ENCODE measurements at places on chromosomes 2 and 18. TPM values are rescaled to one million over a fixed set of nuclear protein-coding genes. Genes with fewer than 3 reads are reported as not detected.

- no peak for DNase-seq
Measured at GRCh38 chr2:66555501-66556324, 120.8 kb downstream of the MEIS1 start.

Gene CNOT11
- total RNA-seq, result 66.2 TPM

- no peak for DNase-seq
Measured at GRCh38 chr2:64214281-64215115, 70.3 kb upstream of the PELI1 start.

DNA sequence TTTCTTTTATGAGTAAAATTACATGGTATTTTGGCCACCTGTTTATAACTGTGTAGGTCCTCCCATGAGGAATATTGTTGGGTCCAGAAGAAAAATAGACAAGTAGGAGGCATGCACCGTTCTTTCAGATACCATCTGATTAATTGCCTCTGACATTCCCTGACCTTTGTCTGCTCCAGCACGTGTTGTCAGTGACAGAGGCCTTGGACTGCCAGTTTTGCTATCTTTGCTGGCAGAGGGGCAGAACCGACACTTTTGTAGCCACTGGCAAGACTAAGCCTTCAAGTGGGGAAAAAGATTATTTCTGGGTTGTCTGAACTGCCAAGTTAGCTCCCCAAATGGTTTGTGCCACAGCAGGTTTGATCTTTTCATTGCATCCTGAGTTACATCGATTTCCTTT, 276.9 kb downstream of the CAMKMT start:
- no peak for DNase-seq

Gene RND3
- 0.51 TPM for total RNA-seq

GRCh38 chr2:237025090-237025865, 60.4 kb upstream of the COPS8 start:
- no peak for DNase-seq

Gene PLGLB1
- total RNA-seq, result not detected
